ENCODE measurements at places on chromosomes 1 and 21.

DNA sequence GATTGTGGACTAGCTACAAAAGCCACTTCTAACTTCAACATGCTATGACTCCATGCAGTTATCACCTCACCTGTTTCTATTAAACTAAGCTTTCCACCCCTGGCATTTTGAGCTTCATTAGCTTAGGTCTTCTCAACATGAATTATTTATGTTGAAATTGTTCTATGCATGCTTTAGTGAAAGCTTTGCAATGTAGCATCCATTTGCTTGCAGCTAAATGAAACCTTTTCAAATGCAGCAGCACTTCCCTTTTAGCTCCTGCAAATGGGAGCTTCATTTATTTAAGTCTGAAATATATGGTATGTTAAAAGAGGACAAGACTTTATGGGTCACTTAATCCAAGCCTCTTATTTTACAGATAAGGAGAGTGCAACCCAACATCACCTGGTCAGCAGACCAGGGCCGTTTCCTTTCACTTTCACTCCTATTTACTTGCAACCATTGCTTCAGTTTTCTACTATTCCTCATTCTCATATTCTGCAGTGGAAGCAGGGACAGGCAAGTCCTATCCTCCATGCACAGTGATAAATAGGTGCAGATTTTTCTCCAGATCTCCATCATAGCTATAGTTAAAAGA lies 56.4 kb upstream of the SAMSN1 start:
- no peak for DNase-seq

GRCh38 chr1:192564099-192564498 lies 11.5 kb upstream of the RGS1 start:
- DNase-seq = no peak

- DNase-seq = no peak
These were observed 21.1 kb downstream of the TTC13 start for GRCh38 chr1:230957580-230957989.

DNA sequence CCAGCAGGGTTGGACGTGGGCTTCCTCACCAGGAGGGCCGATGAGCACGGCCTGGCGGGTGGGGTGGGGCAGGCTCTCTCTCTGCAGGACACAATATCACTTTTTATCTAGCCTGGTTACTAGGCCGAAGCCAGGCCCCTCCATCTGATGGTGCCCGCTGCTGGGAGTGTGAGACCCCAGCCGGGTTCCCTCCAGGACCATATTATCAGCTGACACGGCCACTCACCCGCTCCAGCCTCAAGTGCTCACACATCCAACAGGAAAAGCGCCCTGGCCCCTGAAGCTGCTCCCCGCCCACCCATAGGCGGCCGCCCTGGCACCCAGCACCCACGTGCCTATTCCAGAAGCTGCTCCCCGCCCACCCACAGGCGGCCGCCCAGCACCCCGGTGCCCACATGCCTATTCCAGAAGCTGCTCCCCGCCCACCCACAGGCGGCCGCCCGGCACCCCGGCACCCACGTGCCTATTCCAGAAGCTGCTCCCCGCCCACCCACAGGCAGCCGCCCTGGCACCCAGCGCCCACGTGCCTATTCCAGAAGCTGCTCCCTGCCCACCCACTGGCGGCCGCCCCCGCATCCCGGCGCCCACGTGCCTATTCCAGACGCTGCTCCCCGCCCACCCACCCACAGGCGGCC lies 5.0 kb downstream of the SLC19A1 start:
- DNase-seq = no peak

Data from CD4-positive, alpha-beta T cell treated with Interferon gamma for 1 hour (primary cell).